ENCODE measurements at places on chromosomes 1 and 21. TPM values are rescaled to one million over a fixed set of nuclear protein-coding genes. Genes with fewer than 3 reads are reported as not detected.

RUSC1 gene
- total RNA-seq = 28.6 TPM

JAM2 gene
- 0.16 TPM for total RNA-seq

NECTIN4 gene
- 0.18 TPM for total RNA-seq

SH2D5 gene
- total RNA-seq = 0.07 TPM

KCNE1 gene
- total RNA-seq = 0.32 TPM

TNFRSF25 gene
- total RNA-seq = 95.0 TPM

BRWD1 gene
- total RNA-seq = 30.5 TPM

C1QA gene
- not detected for total RNA-seq

FABP3 gene
- not detected for total RNA-seq

CHIA gene
- not detected for total RNA-seq

AMY1B gene
- not detected for total RNA-seq

DDR2 gene
- total RNA-seq = 0.16 TPM

PPP1R12B gene
- total RNA-seq = 19.1 TPM

IFFO2 gene
- total RNA-seq = 19.5 TPM

USP48 gene
- total RNA-seq = 86.8 TPM

FBXO42 gene
- total RNA-seq = 20.5 TPM

AMY1C gene
- total RNA-seq = not detected

SPATA1 gene
- total RNA-seq = 1.0 TPM

CNKSR1 gene
- 5.9 TPM for total RNA-seq

ABCA4 gene
- not detected for total RNA-seq

CCDC17 gene
- total RNA-seq = 3.2 TPM

AGO3 gene
- 27.6 TPM for total RNA-seq

NUCKS1 gene
- total RNA-seq = 191 TPM

FAM151A gene
- total RNA-seq = not detected

C1orf210 gene
- not detected for total RNA-seq

NBPF6 gene
- not detected for total RNA-seq

TACSTD2 gene
- total RNA-seq = not detected

PDC gene
- total RNA-seq = not detected

CFAP74 gene
- total RNA-seq = not detected

FCRLA gene
- total RNA-seq = not detected

TNFSF4 gene
- 1.5 TPM for total RNA-seq

SYT14 gene
- not detected for total RNA-seq

HOOK1 gene
- 1.9 TPM for total RNA-seq

C1QB gene
- total RNA-seq = not detected

MPC2 gene
- total RNA-seq = 52.3 TPM

KLHL12 gene
- total RNA-seq = 30.9 TPM

Data from T-helper 2 cell treated with Interferon-gamma antibody and Interleukin-4, amounts not matched to agents 100 ng/mL and 5 ng/mL, for 36 hours (primary cell).